Fibroblast of the conjunctiva (primary cell): ENCODE measurements at places on chromosomes 3 and 15.

DNA sequence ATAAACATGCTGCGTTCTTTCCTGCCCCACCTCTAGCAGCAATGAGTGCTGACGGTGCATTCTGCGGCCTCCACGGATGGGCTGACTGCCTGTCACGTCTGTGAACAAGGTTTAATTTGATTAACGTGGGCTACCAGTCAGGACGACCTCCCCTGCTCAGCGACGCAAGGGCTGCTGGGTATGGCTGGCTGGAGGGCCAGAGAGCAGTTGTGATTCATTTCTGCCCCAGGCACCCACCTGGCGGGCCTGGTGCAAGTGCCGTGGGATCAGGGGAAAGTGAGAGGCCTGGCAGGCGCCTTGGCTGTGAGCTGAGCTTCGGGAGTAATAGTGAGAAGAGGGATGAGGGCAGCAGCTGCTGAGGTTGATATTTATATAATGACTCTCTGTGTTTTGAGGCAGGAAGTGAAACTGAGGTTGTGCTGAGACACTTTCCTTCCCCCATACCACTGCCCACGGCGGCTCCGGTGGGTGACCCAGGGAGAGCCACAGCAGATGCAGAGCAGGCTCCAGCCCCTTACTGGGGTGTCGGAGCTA lies 190.4 kb upstream of the BCL6 start:
- DNase-seq = no peak

DNA sequence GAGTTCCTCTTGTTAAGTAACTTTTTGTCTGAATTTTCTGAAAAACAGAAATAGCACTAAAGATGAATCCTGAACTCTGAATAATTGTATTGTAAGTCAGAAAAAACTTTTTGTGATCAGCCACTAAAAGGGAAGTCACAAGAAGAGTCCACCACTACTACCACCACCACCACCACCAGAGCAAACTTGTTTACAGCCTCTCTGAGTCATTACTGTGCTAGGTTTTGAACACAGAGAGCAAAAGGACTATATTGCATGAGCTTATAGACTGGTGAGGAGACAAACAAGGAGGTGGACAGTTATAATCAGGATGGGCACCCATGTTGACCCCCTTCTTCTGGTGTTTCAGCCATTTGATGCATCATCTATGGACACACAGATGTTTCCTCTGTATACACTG lies 141.7 kb downstream of the IL5RA start:
- no peak for DNase-seq

- no peak for DNase-seq
Measured at GRCh38 chr3:121660356-121661171, at the start of gene HCLS1. Gene HCLS1 (minus strand): TSS chr3:121660903. CDS start chr3:121658347, 2,556 bp downstream.

GRCh38 chr3:13704174-13704573 lies 155.2 kb downstream of the FBLN2 start:
- DNase-seq = no peak

- DNase-seq = no peak
Measured at GRCh38 chr3:48472673-48472922, 26.1 kb downstream of the ATRIP start.

DNA sequence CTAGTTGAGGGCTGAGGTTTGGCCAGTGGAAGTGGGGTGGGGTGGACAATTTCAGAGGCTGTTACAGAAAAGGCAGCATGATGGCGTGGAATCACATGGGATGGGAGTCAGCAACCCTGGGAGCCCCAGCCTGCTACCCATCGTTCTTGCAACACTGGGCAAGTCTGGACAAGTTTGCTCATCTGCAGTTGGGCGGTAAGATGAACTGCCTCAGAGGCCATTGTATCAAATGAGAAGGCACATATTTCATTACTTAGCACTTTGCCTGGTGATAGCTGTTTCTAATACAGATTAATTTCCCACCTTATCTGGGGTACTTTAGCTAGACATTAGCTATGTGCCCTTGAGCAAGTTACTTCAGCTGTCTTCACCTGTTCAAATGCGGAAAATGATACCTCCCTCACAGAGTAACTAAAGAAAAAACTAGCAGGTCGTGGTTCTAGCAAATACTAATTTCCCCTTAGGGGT lies 248.9 kb downstream of the THSD4 start:
- no peak for DNase-seq

- DNase-seq = no peak
Measured at GRCh38 chr3:35549690-35550089, 89.6 kb upstream of the ARPP21 start.

DNA sequence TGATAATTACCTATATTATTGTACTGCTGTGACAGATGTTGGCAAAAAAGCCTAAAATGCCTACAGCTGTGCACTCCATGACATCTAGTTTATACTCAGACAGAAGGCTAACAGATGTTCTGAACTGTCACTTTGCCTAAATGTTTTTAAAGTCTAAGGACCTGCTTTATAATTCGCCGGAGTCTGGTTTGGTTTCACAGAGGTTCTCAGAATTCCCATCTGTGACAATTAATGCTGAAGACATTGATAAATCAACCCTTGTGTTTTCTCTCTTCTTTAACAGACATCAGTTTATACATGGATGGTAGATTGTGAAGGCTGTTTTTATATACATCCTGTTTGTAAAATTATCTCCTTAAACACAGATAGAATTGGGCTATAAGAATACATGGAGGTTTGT lies 19.8 kb upstream of the SOX2 start:
- no peak for DNase-seq

DNA sequence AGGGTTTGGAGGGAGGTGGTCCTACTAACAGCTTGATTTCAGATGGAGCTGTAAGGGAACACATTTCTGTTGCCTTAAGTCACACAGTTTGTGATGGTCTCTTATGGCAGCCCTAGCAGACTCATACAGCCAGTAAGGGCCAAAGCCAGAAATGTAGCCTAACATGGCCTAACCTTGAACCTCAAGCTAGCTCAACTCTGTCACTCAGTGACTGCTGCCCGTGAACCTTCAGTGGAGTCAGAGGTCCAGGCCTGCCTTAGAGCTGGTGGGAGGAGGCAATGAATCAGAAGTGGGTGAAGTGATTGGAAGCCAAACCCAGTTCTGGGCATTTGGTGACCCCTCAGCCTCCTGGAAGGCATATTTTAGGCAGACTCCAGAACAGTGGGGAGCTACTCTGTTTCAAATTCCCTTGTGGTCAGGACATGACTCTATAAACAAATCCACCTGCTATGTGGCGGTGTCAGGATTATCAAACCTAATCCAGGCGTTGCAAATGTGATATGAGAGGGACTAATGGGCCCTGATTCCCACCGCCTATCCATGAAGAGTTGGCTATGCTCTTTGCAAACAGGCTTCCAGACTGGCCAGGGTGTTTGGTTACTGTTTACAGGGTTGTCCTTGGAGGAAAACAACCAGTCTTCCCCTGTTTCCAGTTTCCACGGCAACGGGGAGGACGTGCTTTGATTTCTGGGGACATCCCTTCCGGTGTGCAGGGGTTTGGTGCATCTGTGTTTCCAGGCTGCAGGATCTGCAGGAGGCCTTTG lies 105.9 kb upstream of the AGBL1 start:
- no peak for DNase-seq

- DNase-seq = no peak
Measured at GRCh38 chr3:110454066-110454465, 617.5 kb upstream of the NECTIN3 start.

- no peak for DNase-seq
Measured at GRCh38 chr3:158732856-158733200, 571 bp upstream of the RARRES1 start.

- DNase-seq = no peak
Measured at GRCh38 chr3:58563386-58564035, 13.7 kb downstream of the FAM107A start.

DNA sequence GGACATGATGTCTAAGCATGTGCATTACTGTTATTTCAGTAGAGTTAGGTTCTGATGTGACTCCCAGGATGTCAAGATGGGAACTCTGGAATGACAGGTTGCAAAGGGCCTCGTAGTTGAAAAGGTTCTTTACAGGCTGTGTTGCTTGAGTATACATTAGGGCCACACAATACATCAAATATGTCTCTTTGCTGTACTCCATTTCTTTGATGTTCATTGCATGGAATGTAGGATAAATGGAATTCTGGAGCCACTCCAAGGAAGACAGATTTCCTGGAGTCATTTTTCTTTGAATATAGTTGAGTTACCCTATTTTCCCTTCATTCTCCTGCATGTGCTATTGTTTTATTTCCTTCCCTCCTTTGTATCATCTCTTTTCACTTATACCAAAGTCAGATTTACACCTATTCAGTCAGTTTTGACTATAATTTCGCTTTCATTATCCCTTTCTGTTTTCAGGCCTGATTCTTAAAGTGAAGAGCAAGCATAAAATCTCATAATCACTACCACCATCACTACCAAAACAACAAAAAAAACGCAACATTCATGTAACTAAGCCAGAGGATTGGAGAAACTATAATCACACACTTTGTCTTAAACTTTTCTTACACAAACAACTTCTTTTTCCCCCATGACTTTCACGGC lies 61.2 kb upstream of the PTX3 start:
- no peak for DNase-seq

DNA sequence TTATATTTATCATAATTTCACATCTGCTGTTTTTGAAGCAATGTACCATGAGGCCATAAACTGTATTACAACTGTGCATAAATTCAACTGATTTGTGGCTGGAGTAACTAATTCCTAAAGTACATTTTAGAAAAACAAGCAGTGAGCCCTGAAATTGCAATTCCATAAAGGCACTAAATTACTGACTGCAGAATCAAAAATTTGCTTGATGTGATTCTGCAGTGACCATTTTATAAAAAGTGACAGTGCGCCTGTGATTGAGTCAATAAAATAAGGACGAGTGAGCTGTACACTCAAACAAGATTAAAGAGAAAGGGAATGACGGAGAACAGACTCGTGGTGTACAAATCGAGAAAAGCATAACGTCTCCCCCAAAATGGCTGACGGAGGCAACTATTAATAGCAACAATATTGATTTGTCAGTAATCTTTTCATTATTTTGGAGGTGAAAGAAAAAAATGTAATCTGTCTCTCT lies 121.4 kb upstream of the MEIS2 start:
- DNase-seq = no peak

- no peak for DNase-seq
Measured at GRCh38 chr15:28987337-28987736, 101.6 kb downstream of the APBA2 start.

DNA sequence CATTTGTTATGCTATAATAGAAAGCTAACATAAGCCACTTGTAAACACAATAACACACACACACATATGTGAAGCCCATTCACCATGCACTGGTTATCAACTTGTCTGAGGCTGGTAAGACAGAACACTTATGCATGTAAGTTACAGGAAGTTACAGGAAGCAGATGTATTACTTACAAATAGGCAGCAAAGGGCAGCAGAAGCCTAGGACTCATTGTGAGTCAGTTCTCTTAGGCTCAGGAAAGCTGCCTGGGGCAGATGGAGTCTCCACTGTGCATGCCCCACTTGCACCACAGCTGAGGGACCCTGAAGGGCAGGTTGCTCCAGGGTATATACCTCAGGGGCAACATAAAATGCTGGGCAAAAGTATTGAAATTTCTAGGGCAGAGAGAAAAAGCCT lies 748.8 kb upstream of the CCDC54 start:
- DNase-seq = no peak

DNA sequence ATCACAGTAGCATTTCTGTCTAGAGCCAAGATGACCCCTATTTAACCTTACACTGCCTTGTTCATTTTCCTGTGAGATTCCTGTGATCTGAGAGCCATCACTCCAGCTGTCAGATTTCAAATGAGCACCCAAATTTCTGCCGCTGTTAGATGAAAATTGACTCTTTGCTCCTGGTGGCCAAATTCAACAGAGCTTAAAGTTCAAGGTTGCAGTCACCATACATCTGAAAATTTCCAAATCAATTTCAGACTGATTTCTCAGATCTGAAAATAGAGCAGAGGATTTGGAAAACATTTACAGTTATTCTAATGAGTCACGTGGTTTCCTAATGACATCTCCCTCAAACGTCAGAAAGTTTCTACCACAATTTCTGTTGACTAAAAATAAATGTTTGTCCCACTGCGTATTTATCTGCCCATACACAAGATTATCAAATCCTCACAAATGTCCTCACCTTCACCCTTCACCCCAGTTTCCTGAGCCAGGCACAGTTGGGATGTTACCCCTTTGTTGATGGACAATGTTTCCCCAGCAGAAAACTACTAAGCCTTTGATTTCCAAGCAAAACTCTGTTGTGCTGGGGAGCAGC lies 16.4 kb downstream of the HDC start:
- no peak for DNase-seq

GRCh38 chr3:77342688-77343087 lies 302.8 kb downstream of the ROBO2 start:
- DNase-seq = no peak

DNA sequence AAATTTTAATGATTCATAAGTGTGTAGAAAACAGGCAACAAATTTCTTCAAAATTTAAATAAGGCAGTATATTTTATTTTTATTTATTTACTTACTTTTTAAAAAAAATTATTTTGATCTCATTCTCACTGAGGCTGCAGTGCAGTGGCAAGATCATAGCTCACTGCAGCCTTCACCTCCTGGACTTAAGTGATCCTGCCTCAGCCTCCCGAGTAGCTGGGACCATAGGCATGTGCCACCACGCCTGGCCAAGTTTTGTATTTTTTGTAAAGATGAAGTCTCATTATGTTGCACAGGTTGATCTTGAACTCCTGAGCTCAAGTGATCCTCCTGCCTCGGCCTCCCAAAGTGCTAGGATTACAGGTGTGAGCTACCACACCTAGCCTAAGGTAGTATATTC lies 61.2 kb upstream of the XRN1 start:
- no peak for DNase-seq

GRCh38 chr3:40456279-40456939 lies 730 bp upstream of the RPL14 start:
- no peak for DNase-seq

GRCh38 chr3:141346839-141347238 lies 21.5 kb upstream of the ZBTB38 start:
- DNase-seq = no peak

DNA sequence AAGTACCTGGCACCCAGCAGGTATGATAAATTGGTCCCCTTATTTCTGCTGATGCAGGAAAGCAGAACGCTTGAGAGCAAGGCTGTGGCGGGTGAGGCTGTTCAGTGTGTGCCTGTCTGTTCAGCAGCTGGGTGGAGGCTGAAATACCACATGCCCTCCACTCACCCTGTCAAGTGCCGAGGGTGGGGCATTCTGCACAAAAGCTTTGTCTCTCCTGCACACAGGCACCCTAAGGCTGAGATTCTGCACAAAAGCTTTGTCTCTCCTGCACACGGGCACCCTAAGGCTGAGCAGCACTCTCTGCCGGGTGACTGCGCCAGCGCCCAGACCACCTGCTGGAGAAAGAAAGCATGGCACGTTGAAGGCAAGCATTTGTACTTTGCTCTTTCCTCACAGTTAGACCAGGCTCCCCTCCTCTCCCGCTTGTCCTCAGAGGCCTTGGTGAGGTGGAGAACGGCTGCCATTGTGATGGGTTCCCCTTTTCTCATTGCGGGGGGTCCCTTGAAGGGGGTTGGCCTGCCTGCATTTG lies 97.5 kb downstream of the BDH1 start:
- DNase-seq = no peak

GRCh38 chr15:35755237-35755802 lies 209.4 kb upstream of the DPH6 start:
- no peak for DNase-seq
